Stimulated activated CD8-positive, alpha-beta memory T cell treated with anti-CD3 and anti-CD28 coated beads, Interleukin-12 subunit alpha, Interleukin-12 subunit beta, amount 100 ng/mL, for 4 hours (primary cell): ENCODE measurements at places on chromosomes 1 and 21.

GRCh38 chr1:55768327-55768952, 553.3 kb upstream of the USP24 start:
- no peak for DNase-seq

DNA sequence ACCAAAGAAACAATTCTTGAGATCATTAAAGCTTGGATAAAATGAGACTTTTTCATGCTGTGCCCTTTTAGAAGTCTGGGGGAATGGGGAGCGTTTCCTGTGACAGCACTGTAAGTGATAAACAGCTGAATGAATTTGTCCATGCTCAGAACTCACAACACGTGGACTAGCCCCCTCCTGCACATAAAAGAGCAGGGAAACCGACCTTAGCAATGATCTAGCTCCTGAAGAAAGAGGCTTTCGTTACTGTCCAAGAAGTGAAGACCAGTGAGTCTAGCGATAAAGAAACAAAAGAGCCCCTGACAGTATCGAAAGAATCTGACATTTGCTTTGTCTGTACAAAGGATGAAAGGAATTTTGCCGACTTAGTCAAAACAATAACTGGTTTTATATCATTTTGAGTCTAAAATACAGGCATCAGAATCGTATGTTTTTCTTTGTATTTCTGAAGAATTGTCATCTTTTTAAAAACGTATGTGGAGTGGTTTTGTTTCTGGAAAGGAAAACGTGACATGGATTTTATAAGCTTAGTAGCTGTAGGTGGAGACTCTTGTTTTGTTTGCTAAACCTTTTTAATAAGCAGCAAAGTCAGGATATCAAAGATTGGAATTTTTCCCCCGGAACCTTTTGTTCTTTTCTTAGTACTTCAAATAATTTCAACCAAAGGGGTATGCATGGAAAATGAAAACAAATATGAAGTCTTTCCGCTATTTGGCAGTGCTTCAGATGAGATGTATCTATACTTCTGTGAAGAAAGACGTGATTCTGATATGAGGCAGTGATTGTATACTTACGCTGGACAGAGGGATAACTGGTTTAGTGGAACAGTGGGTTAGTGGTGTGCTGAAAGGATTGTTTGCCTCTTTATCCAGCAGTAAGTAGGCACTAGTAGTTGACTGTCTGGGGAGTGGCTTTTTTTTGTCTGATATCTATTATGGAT, 61.0 kb downstream of the MAST2 start:
- DNase-seq: no peak

- DNase-seq: peak; percentile 48
Observed at GRCh38 chr1:167221738-167222610, 1.3 kb downstream of the POU2F1 start.

GRCh38 chr1:50264590-50264989, 155.9 kb downstream of the ELAVL4 start:
- DNase-seq: no peak

GRCh38 chr21:40731206-40731605, 115.8 kb downstream of the DSCAM start:
- no peak for DNase-seq

- no peak for DNase-seq
Observed at GRCh38 chr1:19128968-19129514, 81.0 kb downstream of the UBR4 start.

- no peak for DNase-seq
Observed at GRCh38 chr1:116496380-116496779, 74.4 kb downstream of the CD58 start.

- DNase-seq: no peak
Observed at GRCh38 chr1:8053878-8054567, 27.9 kb upstream of the ERRFI1 start.

- DNase-seq: no peak
Observed at GRCh38 chr1:28779751-28780408, 32.1 kb upstream of the OPRD1 start.

DNA sequence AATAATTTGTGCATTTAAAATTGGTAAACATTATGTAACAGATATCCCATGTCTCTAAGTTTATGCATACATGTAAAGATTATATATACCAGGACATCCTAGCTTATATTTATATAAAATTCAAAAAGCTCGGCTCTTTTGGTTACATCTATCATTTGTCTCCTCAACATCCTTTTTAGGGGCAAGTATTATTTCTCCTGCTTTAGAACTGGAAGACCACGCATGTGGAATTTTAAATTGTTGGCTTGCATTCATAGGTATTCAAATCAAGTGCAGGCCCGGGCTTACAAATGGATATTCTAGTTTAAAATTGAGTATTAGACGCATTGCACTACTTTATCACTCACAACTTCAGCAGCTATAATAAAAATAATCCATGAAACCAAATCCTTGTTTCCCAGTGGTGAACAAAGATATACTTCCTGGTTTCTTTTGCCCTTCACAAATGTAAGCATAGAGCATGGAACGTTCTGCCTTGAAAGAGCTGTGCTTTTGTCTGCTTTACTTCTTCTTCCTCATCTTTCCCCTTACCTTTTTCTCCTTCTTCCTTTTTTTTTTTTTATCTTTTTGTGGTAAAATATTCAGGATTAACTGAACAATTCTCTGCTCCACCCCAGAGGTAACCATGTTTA, 57.1 kb downstream of the DDAH1 start:
- DNase-seq: no peak

DNA sequence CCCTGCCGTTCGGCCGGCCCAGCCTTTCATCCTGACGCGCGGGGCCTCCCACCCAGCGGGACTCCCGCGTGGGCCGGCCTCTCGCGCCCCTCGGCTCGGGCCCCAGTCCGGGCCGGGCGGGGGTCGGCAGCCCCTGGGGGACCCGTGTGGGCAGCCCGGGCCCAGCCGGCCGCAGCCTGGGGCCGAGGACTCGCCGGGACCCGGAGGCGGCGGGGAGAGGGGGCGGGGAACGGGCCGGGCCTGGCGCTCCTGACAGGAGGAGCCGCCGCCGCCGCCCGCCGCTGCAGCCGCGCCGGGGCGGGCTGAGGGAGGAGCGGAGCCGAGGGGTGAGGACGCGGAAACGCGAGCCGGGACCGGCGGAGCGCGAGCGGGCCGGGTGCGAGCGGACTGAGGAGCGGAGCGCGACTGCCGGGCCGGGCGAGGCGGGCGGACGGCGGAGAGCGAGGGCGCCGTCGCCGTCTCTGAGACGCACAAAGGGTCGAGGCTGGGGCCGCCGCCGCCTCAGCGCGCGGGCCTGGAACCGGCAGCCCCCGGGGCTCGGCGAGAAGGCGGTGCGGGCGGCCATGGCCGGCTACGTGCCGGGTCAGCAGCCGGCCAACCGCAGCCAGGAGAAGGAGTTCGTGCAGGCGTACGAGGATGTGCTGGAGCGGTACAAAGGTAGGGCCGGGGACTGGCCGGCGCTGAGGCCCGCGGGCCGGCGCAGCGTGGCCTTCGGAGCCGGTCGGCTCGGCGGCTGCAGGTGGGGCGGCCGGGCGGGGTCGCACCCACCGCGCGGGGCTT, 79.1 kb downstream of the NDUFS5 start:
- peak; percentile 49 for DNase-seq

- DNase-seq: no peak
Observed at GRCh38 chr1:61442544-61442943, 282.4 kb downstream of the TM2D1 start.

DNA sequence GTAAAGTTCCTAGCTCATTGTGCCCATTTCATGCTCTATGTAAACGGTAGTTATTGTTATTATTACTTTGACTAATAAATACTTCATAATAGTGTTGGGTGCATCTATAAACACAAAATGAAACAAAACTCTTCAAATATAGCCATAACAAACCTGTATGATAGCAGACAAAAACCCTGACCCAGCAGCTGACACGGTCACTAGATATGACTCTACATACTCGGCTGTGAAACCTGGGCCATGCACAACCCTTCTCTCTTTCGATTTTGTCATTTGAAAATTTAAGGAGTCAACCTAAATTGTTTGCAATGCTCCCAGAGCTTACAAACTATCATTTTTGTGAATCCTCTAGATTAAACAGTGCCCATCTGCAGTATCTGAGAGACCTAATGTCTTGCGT, 8.0 kb upstream of the RGS13 start:
- DNase-seq: no peak

DNA sequence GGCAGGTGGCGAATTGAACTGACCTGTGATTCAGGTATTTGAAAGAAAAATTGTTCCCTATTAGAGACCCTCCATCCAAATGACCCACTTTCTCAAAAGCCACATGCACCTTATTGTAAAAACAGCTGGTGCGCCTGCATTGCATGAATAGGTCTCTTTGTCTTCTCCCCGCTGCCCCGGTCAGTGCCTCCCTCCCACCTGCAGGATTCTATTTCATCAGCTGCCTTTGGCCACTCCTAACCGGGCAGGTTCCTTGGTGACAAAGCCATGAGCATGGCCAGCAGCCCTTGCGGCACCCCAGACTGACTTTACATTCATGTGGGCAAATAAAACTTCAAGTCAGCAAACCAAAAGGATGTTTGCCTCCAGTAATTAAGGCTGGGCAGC, 6.4 kb downstream of the TMPRSS3 start:
- no peak for DNase-seq

GRCh38 chr1:203428981-203429599, 46.5 kb upstream of the PRELP start:
- no peak for DNase-seq

DNA sequence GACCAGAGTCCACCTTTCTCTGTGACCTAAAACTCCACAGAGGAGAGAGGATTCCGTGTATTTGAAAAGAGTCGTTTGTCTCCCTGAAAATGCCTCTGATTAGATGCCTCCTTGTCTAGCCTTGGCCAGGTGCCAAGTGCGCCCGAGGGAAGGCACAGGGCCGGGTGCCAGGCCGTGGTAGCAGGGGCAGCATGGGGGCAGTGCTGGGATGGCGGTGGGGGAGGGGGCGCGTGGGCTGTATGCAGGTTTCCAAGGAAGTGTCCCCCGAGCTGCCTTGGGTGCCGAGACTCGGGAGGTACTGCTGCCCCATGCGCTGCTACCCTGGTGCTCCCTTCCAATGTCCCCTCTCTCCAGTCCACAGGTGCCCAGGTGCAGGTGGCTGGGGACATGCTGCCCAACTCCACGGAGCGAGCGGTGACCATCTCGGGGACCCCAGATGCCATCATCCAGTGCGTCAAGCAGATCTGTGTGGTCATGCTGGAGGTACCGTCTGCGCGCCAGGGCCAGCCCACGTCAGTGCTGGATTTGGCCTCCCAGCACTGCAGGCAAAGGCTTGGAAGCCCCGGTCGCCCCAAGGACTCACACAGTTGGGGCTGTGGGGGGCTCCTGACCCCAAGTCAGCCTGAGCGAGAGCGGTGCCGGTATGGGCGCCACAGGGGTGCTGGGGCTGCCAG, 70.9 kb upstream of the COL6A1 start:
- no peak for DNase-seq

DNA sequence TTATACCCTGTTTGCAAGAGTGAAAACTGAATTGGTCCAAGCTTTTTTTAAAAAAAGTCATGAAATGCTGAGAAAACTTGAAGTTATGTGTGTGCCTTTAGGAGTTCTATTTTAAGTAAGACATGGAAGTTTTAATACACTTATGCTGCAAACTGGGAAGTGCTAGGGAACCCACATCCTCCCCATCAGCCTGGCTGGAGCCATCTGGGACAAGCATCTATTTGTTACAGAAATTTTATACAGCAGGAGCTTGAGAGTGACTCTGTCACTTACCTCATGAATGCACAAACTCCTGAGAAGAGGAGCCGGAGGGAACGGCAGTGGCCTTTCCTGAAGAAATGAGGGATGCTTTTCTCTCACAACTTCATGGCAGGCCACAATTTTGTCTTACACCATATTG, 78.2 kb upstream of the SLC44A3 start:
- DNase-seq: no peak
